ENCODE measurements at places on chromosomes 12 and 14. TPM values are rescaled to one million over a fixed set of nuclear protein-coding genes. Genes with fewer than 3 reads are reported as not detected.

DNA sequence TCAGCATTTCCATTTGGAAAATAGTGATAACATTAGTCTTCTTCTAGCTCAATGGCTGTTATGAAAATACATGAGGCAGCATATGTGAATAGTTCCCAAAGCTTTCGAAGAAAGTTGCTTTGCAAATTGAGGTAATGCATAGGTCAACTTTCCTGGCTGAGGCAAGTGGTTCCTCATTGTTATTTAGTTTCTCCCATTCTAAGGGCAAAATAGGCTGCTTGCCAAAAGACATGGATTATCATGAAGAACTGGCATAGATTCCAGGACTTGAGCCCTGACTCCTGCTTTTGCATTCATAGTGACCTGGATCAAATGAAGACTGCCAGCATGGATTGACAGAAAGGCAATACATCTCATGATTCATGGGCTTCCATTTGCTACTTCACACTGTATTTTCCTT is 35.7 kb downstream of the LRFN5 start:
- no peaks in the 10 kb centered on the region for H3K27me3 ChIP-seq
- H3K27ac ChIP-seq, result no peak overlapping the region
- no peak for DNase-seq
- no peaks in the 10 kb centered on the region for H3K36me3 ChIP-seq

Gene NKX2-1
- not detected for total RNA-seq

Gene HECTD1
- total RNA-seq, result 256 TPM

Gene SPIC
- 2.3 TPM for total RNA-seq

DNA sequence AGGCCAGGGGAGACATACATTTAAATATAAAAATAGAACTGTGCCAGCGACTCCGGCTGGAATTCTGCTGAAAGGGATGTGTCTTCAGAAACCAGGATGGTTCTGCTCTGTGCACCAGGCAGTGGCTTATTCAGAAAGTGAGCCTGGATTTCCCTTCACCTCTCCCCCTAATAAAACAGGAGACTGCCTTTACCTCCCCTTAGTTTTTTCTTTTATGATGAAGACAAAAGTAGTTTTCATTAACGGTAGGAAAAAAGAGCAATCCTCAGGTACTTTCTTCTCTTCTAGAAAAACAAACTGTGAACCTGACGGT is 346 bp downstream of the SLC7A8 start:
- no peak overlapping the region for H3K27ac ChIP-seq
- H3K36me3 ChIP-seq, result no peaks in the 10 kb centered on the region
- peaks cover 13% of the 10 kb centered on the region for H3K4me1 ChIP-seq
- peaks cover 7% of the 10 kb centered on the region for H3K27me3 ChIP-seq

DNA sequence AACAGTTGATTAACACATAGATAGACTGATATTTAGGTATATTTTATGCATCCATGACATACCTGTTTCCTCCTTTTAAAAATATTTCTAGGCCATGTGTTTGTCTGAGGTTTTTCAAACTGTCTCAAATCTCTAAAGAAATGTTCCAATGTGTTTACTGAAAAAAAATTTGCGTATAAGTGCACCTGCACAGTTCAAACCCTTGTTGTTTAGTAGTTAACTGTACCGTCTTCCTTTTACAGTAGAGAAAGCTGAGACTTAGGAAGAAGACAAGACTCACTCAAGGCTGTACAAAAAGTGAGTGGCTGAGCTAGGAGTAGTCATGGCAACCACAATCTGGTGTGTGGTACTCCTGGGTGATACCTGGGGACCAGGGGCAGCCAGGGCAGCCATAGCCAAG is 934.6 kb downstream of the VRK1 start:
- H3K36me3 ChIP-seq, result no peaks in the 10 kb centered on the region
- no peak for DNase-seq
- no peaks in the 10 kb centered on the region for H3K27me3 ChIP-seq
- H3K4me3 ChIP-seq, result no peak overlapping the region
- no peaks in the 10 kb centered on the region for H3K4me1 ChIP-seq

Gene SIX6
- total RNA-seq, result not detected

GRCh38 chr12:46664761-46665287 is 161.0 kb downstream of the SLC38A4 start:
- H3K27me3 ChIP-seq, result no peaks in the 10 kb centered on the region
- no peak overlapping the region for H3K27ac ChIP-seq
- no peak for DNase-seq
- no peak overlapping the region for H3K4me3 ChIP-seq
- no peaks in the 10 kb centered on the region for H3K4me1 ChIP-seq
- no peaks in the 10 kb centered on the region for H3K36me3 ChIP-seq

GRCh38 chr12:120421701-120422100 is 16.2 kb upstream of the COX6A1 start:
- no peaks in the 10 kb centered on the region for H3K36me3 ChIP-seq
- no peak overlapping the region for H3K27ac ChIP-seq
- DNase-seq, result no peak
- H3K27me3 ChIP-seq, result no peaks in the 10 kb centered on the region

Gene CMKLR1
- total RNA-seq, result 7.4 TPM

Gene KIF26A
- 10.2 TPM for total RNA-seq

Gene GPR137C
- 1.3 TPM for total RNA-seq

DNA sequence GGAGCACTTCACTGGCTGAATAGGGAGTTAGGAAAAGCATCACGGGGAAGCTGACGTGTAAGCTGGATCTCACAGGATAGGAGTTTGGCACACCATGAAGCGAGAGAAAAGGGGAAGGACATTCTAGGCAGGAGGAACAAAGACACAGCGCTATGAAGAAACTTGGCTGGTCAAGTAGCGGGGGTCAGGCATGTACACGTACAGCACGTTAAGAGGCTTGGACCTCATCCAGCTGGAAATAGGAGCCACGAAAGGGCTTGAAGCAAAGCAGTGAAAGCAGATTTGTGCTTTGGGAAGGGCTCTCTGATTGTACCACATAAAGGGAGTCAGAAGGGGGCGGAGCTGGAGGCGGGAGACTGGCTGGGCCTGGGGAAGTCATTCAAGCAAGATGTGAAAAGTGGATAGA is 19.6 kb upstream of the GALNT8 start:
- no peak for DNase-seq
- no peak overlapping the region for H3K4me3 ChIP-seq
- no peaks in the 10 kb centered on the region for H3K27me3 ChIP-seq
- no peaks in the 10 kb centered on the region for H3K4me1 ChIP-seq
- no peaks in the 10 kb centered on the region for H3K36me3 ChIP-seq

DNA sequence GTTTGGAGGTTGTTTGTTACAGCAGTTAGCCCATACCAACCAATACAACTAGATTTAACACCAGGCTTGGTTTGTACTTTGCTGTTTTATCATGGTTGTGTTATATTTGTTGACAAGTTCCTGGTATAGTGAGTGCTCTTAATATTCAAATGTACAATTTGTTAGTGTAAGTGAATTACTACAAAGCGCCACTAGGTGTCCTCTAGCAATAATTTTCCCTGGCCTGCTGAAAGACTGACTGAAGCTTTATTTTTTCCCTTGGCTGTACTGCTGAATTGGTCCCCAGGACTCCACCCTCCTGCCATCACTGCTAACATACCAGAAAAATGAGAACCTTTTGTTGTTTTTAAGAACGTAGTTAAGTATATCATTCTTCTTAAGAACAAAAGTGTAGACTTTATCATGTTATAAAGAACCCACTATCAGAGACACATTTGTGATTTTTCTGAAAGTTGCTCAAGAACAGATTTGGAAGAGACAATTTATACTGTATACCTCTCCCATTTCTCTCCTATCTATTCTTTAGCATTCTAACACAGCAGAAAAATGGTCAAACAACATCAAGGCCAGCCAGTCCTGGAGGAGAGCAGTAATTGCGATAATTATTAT is 75.3 kb upstream of the FAR2 start:
- no peaks in the 10 kb centered on the region for H3K4me1 ChIP-seq
- peaks cover 2% of the 10 kb centered on the region for H3K27me3 ChIP-seq
- no peak for DNase-seq
- no peak overlapping the region for H3K27ac ChIP-seq
- H3K4me3 ChIP-seq, result no peak overlapping the region

Gene USP15
- 188 TPM for total RNA-seq

Gene FGF23
- 0.47 TPM for total RNA-seq

GRCh38 chr14:103704708-103705107 is 10.5 kb downstream of the XRCC3 start:
- peaks cover 22% of the 10 kb centered on the region for H3K4me1 ChIP-seq
- H3K27ac ChIP-seq, result peak overlapping the region; percentile 53
- no peak overlapping the region for H3K4me3 ChIP-seq
- H3K27me3 ChIP-seq, result no peaks in the 10 kb centered on the region
- H3K36me3 ChIP-seq, result no peaks in the 10 kb centered on the region

DNA sequence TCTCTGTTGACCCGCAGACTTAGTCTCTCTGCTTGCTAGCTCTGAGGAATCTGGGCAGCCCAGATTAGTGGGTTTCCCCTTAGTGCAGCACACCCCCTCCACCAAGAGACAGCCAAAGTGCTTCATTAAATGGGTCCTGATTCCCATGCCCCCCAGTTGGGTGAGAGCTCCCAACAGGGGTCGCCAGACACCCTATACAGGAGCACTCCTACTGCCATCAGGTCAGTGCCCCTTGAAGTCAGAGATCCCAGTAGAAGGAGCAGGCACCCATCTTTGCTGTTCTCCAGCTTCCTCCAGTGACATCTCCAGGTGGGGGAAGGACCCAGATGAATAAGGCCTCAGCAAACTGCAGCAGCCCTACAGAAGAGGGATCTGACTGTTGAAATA is 36.7 kb upstream of the C14orf132 start:
- no peaks in the 10 kb centered on the region for H3K36me3 ChIP-seq
- no peaks in the 10 kb centered on the region for H3K27me3 ChIP-seq
- H3K4me1 ChIP-seq, result no peaks in the 10 kb centered on the region
- H3K27ac ChIP-seq, result no peak overlapping the region
- DNase-seq, result no peak

DNA sequence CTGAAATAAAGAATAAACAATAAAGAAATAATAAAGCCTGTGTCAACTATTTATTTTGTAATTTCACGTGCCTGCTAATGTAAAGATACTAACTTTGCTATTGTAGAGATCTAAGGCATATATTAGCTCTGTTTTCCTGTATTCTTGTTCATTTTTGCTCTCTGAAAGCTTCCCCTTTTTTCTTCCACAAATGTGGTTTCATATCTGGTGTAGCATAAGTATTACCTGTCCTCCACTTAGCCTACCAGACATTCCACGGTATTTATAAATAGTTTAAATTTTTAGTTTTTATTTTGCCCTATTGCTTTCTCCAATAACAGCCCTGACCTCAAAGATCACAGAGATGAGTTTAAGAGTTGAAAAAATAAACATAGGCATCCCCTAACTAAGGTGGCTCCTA is 92.6 kb upstream of the ATP2B1 start:
- H3K36me3 ChIP-seq, result no peaks in the 10 kb centered on the region
- no peaks in the 10 kb centered on the region for H3K4me1 ChIP-seq
- no peaks in the 10 kb centered on the region for H3K27me3 ChIP-seq
- no peak overlapping the region for H3K4me3 ChIP-seq

- no peak overlapping the region for H3K4me3 ChIP-seq
- no peak overlapping the region for H3K27ac ChIP-seq
- H3K36me3 ChIP-seq, result peaks cover 9% of the 10 kb centered on the region
- H3K27me3 ChIP-seq, result no peaks in the 10 kb centered on the region
- DNase-seq, result no peak
- H3K4me1 ChIP-seq, result peaks cover 4% of the 10 kb centered on the region
Measured at GRCh38 chr14:63394841-63395240, 76.1 kb upstream of the GPHB5 start.

- DNase-seq, result no peak
- peak overlapping the region; percentile 49 for H3K27ac ChIP-seq
- no peaks in the 10 kb centered on the region for H3K36me3 ChIP-seq
- H3K27me3 ChIP-seq, result no peaks in the 10 kb centered on the region
- H3K4me1 ChIP-seq, result no peaks in the 10 kb centered on the region
Measured at GRCh38 chr12:75951399-75952278, 79.9 kb downstream of the PHLDA1 start.

GRCh38 chr12:28884904-28885679 is 264.0 kb upstream of the FAR2 start:
- no peak for DNase-seq
- no peaks in the 10 kb centered on the region for H3K4me1 ChIP-seq
- no peak overlapping the region for H3K27ac ChIP-seq
- H3K27me3 ChIP-seq, result no peaks in the 10 kb centered on the region
- H3K36me3 ChIP-seq, result no peaks in the 10 kb centered on the region

Gene OR4E2
- not detected for total RNA-seq

DNA sequence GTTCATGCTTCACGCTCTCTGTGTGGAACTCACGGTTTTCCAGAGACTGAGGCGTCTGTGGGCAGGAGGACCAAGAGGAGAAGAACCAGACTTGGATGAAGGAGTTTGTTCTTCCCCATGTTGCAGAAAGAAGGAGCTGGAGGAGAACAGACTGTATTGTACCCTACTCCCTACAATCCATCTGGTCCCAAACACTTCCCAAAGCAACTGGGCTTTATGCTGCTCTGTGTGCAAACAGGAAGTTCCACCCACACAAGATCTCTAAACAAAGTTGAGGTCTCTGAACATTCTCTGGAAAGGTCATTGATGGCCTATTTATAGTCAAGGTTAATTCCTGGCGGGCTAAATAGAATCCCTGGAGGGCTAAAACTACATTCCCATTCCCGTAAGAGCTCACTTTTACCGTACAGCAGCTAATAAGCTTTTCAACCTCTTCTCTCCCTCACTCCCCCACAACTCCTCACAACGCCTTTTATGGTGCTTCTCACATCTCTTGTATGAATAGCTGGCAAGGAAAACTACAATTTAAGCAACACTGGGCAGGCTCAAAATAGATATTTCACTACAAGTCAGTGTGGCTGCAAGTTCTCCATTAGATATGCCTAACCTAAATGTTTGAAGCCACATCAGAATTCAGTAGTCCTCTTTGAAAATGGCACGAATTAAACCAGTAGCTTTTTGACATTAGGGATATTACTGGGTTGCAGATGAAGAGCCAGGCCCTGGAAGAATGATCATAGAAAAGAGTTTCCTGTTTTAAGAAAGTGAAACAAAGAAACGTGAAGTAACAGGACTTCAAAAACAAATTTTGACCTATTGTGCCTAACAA is at the start of gene A2M:
Gene A2M, minus strand, starts transcription at position 189 of the 829 bp plus-strand sequence. Its CDS starts 70 bp downstream, at position 119.
- H3K4me1 ChIP-seq, result peaks cover 26% of the 10 kb centered on the region
- H3K27ac ChIP-seq, result peak within 1 kb of the TSS; percentile 72
- no peaks in the 10 kb centered on the region for H3K27me3 ChIP-seq
- DNase-seq, result no peak

GRCh38 chr12:111340231-111340630 is 28.7 kb downstream of the PHETA1 start:
- H3K4me3 ChIP-seq, result no peak overlapping the region
- peaks cover 8% of the 10 kb centered on the region for H3K36me3 ChIP-seq
- H3K27me3 ChIP-seq, result no peaks in the 10 kb centered on the region
- H3K4me1 ChIP-seq, result no peaks in the 10 kb centered on the region
- DNase-seq, result no peak
